Right renal cortex interstitium (tissue), 3 donors: ENCODE measurements at places on chromosomes 16 and 17.

GRCh38 chr17:34647511-34647910, 68.1 kb downstream of the TMEM132E start:
- no peak for DNase-seq

GRCh38 chr17:9825641-9826150, at the start of gene GLP2R:
Gene GLP2R (plus strand): TSS chr17:9825924. CDS start chr17:9826064, 140 bp downstream.
- no peak for DNase-seq

GRCh38 chr17:36880268-36880905, 56.9 kb upstream of the LHX1 start:
- DNase-seq, result no peak

DNA sequence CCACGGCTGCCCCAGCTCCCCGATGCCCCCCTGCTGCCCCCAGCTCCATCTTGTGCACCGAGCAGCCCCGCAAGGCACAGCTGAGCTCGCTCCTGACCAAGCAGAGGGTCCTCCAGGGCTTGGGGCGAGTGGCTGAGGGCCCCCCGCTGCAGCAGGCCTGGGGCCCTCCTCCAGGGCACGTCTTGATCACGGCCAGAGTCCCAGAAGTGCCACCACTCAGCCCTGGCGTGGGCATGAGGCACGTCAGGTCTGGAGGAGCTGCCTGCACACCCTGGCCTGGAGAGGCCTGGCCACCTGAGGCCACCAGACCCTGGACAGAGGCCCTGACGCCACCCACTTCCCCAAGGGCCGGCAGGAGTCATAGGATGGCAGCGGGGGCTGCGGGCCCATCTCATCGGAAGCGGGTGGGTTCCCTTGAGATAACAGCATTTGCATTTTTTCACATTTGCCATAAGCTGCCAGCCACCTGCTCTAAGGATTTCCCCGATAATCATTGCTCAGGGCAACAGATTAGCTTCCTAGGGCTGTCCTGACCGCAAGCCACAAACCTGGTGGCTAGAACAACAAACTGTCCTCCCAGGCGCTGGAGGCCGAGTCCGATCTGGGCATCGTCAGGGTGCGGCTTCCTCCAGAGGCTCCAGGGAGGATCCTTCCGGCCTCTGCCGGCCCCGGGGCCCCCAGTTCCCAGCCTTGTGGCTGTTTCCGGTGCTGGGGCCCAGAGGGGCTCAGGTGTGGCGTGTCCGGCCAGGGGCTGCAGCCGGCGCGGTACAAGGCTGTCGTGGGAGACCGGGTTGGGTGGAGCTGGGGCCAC, 23.9 kb upstream of the C1QTNF8 start:
- DNase-seq, result no peak

DNA sequence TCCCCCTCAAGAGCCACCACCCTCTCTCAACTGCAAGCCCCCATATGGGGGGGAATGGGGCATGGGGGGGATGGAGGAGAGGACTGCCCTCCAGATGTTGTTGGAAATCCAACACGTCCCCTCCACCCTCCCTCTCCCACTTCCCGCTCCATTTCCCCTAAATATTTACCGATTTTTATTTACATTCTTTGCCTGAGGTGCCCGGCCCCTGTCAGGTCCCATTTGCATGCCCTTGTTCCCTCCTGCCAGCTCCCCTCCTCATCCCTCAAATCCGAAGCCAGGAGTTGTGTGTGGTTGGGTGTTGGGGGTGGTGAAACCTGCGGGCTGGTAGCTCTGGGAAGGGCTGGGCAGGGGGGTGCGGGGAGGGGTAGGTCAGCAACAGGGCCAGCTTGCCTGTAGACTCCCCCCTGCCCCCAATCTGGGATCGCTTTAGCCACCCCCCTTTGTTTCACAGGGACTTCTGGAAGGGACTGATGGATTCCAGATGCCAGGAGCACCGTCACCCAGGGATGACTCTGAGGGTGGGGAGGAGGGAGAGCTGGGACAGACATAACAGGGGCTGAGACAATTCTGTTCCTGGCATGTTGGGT, 39.7 kb upstream of the NGFR start:
- no peak for DNase-seq

DNA sequence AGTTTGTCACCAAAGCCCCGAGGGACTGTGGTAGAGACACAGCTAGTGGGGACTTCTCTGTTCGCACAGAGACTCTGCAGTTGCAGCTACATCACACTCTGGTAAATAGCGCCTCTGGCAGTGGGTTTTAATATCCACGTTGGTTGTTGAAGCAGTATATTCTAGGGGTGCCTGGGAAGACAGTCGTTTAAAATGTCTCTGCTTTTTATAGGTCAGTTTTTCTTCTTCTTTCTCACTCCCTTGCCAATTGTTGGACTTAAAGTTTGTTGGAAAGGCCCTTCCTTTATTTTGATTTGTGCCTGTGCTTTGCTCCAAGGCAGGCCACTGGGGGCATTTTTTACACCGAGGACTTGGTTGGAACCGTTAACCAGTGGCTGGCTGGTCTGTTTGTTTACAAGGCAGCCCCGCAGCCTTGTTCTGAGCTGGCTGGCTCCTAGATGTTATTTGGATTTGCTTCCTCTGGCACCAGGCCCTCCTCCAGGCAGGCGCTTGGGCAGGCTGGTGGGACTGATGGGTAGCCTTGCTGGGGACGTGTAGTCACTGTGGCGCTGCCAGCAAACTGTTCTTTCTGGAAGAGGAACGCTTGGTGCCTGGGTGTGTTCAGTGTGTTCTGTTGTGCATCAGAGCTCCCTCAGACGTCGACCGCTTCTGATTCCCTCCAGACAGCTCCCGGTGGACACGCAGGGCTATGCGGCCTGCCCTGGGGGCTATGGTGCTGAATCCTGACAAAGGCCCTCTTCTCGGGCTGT, 218.2 kb upstream of the CHMP6 start:
- no peak for DNase-seq

DNA sequence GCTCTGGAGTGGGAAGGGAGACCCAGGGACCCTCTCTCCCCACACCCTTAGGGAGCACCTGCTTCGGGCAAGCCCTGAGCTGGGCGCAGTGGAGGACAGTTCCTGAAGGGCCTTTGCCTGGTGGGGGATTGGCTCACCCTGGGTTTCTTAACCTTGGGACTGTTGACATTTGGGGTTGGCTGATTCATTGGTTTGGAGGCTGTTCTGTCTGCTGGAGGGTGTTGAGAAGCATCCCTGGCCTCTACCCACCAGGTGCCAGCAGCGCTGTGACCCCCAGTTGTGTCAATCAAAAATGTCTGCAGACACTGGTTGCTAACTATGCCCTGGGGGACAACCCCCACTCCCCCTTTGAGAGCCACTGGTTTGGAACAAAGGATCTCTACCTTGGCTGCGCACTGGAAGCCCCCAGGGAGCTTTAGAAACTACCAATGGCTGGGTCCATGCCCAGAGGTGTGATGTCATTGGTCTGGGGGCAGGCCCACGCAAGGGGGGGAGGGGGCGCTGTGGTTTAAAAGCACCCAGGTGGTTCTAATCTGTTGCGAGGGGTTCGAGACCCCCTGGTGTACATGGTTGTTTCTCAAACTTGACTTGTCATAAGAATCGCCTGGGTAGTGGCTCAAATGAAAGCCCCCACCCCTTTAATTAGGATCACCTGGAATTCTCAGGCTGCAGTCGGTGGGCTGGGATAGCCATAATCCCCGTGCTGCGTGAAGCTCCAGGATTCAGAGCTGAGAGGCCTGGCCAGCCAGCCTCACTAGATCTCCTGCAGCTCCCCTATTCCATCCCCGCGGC, 151.9 kb upstream of the GSE1 start:
- no peak for DNase-seq

DNA sequence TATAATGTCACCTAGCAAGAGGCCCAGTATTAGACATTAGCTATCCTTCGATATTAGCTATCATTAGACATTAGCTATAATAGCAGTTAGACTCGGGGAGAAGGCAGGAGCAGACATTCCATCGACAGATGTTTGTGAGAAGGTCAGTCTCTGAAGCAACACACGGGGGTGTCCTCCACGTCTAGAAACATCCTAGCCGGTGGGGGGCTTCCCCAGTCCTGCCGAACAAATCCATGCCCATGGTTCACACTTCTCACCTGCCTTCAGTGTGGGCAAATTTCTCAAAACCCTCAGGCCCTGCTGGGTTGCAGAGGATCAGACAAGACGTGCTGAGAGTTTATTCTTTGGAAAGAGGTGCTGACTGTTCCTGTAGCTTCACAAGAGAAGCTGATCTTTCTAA, 151.1 kb downstream of the IRF8 start:
- DNase-seq, result no peak

DNA sequence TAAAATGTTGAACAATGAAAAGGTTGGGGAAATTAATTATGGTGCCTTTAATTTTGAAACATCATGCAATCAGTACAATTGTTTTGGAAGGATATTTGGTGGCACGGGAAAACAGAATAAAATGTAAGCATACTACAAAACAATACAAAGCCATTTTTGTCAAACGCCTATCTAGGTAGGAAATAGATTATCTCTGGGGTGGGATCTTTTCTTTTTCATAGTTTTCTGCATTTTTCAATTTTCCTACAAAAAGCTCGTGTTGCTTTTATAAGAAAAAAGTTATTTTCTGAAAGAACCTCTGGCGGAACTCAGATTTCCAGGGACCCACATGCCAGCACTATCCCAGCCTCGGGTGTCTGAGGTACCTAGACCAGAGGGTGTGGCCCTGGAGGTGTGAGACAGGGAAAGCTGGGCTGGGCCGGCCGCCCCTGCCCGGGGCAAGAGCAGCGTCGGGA, 961 bp upstream of the MAP3K3 start:
- DNase-seq, result no peak

GRCh38 chr16:21101631-21102420, 48.8 kb downstream of the DNAH3 start:
- no peak for DNase-seq

DNA sequence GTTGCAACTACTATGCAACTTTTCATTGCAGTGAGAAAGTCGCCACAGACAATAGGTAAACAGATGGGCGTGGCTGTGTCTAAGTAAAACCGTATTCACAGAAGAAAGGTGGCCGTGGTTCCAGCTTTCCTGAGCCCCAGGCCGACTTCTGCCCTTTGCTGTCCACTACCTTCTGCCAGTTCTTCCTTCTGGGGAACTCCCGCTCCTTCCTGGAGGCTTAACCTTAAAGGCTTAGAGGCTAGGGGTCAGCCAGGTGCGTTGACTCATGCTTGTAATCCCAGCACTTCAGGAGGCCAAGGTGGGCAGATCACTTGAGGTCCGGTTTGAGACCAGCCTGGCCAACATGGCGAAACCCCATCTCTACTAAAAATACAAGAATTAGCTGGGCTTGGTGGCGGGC, 2.1 kb upstream of the SEPTIN12 start:
- no peak for DNase-seq

- no peak for DNase-seq
These were observed 4.9 kb upstream of the LHX1 start for GRCh38 chr17:36932383-36932693.

DNA sequence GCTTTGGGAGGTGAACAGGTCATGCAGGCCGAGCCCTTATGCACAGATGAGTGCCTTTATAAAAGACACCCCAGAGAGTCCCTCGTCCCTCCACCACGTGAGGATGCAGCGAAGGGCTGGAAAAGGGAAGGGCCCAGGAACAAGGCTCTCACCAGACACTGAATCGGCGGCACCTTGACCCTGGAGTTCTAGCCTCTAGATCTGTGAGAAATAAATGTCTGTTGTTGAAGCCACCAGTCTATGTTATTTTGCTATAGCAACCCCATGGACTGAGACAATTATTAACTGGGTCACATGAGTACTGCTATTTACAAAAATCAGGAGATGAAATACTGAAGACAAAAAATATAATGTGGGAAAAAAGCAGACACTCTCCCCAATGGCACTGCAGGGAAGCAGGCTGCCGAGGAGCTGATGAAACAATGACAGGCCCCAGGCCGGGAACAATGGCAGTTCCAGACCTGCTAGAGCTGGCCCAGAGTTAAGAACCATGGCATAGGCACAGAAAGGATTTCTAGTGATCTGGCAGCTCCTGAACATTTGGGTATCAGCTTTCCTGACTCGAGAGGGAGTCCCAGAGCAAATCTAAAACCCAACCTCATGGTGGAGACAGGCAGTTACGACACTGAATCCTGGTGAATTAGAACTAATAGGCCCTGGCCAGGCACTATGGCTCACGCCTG, 17.8 kb upstream of the GGA2 start:
- no peak for DNase-seq

- DNase-seq, result no peak
These were observed 8.1 kb downstream of the CTRL start for GRCh38 chr16:67923414-67924116.

GRCh38 chr17:80528536-80528935, 16.1 kb upstream of the RPTOR start:
- no peak for DNase-seq

GRCh38 chr16:52781005-52781630, 234.2 kb upstream of the TOX3 start:
- peak; percentile 16 for DNase-seq

GRCh38 chr16:73683804-73684203, 612.8 kb upstream of the PSMD7 start:
- DNase-seq, result no peak

- no peak for DNase-seq
These were observed 6.7 kb upstream of the BEAN1 start for GRCh38 chr16:66420396-66420795.

DNA sequence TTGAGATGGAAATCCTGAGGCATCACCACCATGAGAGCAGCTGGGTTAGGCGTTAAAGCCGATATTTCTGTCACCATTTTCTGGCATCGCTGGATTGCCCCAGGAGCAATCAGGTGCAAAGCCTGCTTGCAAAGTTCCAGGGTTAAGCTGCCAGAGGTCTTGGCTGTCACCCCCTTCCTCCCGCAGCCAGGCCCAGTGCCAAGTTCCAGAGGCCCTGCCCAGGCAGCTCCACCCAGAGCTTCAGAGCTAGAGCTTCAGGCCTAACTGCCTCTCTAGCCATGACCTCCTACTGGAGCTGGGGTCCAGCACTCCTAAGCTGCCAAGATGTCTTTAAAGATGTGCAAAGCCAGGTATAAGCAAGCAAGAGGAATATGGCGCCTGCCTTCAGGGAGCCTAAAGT, 8.8 kb upstream of the TMEM238L start:
- no peak for DNase-seq

DNA sequence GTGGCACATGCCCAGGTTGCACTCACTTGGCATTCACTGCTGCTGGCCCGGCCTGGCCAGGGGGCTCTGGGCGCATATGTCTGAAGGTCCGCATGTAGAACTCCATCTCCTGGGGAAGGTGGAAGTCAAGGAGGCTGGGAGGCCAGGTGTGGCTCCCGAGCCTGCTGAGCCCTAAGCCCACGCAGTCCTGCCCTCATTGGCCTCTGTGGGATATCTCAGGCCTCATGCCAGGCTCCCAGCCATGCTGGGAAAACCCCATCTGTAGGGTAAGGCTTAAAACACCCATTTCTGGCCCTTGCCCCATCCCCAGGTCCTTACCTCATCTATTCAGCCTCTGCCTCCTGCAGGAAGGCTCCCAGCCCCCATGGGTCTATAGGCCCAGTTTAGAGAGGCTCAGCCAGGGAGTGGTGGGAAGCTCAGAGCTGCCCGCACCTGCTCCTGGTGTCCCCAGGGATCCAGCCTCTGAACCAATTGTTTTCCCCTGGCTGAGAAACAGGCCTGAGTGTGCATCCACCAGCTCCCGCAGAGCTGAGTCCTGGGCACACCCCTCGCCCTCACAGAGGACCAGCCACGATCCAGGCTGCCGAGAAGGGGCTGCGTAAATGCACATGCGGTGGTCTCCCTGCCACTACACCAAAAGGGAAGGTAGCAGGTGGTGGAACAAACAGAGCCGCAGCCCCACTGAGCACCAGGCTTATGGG, 2.3 kb upstream of the TPPP3 start:
- DNase-seq, result no peak
